ENCODE measurements at places on chromosomes 4 and X.

GRCh38 chr4:73674451-73674919 lies 54.2 kb upstream of the RASSF6 start:
- no peak for DNase-seq

- no peak for DNase-seq
Observed at GRCh38 chrX:487836-488235, 101.1 kb upstream of the PPP2R3B start.

DNA sequence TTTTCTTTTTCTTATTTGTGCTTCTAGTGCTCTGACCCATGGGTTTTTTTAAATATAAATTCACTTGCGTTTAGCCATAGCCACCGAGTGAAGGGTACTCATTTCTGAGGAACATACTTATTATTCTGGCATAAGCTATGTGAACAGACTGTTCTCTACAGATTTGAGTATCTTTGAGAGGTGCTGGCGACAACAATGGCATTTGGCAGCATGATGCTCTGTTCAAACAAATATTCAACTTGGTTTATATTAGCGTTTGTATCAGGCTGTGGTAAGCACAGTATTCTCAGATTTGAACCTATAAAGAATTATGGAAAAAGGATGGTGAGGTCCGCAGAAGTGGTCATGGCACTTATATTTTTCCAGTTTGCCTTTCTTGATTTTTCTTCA lies 108.7 kb upstream of the LIMCH1 start:
- no peak for DNase-seq

GRCh38 chr4:158020176-158020575 lies 152.6 kb downstream of the GASK1B start:
- no peak for DNase-seq

GRCh38 chrX:37603938-37604409 lies 32.5 kb downstream of the LANCL3 start:
- no peak for DNase-seq

- DNase-seq = no peak
Observed at GRCh38 chr4:89221167-89221867, 86.3 kb downstream of the GPRIN3 start.

DNA sequence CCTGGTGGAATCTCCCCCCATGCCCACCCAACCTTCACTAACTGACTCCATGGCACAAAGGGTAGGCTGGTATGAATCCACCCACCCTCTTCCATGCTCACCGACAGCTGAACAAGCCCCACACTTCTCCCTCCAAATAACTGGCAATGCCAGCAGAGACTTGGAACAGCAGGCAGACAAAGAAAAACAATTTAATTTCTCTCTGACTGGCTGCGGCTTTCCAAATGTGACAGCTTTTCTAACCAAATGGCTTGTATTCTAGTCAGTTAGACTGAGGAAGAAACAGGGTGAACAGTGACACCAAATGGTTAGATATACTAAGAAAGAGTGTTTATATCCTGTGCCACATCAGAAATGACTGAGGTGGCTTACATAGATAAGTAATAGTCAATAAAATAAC lies 199.3 kb upstream of the ADAMTS3 start:
- DNase-seq = no peak

DNA sequence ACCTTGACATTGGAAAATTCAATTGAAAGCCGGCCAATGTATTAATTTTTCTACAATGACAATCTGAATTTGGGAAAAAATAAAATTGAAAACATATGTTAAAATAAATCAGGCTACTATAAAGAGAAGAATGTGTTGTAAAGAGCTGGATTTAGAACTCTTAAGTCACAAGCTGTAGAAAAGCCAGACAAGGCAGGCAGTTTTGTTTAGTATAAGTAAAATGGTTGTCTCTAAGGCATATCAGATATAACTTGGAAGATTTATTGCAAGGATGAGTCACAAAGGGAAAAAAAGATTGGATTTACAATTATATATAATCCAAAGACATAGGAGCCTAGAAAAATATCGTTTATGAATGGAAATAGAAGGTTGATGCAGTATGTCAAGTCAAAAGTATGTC lies 549.1 kb upstream of the EPHA5 start:
- no peak for DNase-seq

- DNase-seq = no peak
Observed at GRCh38 chr4:101787701-101788316, 2.7 kb upstream of the BANK1 start.

GRCh38 chr4:168634276-168634802 lies 137.5 kb downstream of the PALLD start:
- DNase-seq = no peak

GRCh38 chrX:12950851-12951594 lies 23.9 kb upstream of the TMSB4X start:
- DNase-seq = peak; percentile 79

DNA sequence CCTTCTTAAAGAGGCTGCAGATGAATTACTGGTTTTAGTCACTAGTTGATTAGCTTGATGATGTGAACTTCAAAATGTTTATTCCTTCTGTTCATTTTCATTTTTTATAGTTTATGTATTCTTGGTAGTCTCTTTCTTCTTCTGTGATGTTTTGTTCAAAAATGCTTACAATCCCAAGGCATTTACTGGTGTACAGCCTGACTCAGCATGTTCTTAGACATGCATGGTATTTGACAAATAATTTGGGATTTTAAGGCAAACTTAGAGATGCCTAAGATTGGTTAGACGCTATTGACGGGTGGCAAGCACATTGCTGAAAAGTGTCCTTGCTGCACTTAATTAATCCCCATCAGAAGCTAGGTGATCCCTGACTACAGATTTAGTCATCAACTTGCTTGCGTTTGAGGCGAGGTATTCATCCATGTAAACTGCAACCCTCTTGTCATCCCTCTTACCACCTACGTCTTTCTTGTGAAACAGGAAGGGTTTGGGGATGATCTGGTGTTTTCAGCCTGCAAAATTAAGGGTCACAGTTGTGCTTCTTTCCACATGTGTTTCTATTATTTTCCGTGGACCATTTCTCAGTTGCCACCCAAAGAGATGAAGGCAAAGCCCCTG lies 331.8 kb downstream of the DKK2 start:
- DNase-seq = no peak

- no peak for DNase-seq
Observed at GRCh38 chrX:18457000-18457399, 31.6 kb downstream of the CDKL5 start.

DNA sequence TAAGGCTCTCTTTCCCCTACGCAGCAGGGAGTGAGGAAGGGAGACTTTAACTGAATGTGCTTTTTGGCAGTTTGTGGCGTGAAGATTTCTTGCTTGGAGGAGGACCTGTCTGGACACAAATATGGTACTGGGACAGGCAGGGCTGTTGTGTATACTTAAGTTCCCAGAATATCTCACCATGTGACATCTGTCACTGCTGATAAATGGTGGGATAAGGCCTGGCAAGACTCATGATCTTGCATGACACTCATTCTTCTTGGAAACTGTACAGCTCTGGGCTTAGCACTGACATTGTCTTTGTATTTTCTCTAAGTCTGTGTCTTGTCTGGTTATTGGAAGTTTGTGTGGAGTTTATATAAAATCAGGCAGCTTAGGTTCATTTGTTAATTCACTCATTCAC lies 93.1 kb downstream of the STK32B start:
- DNase-seq = no peak

DNA sequence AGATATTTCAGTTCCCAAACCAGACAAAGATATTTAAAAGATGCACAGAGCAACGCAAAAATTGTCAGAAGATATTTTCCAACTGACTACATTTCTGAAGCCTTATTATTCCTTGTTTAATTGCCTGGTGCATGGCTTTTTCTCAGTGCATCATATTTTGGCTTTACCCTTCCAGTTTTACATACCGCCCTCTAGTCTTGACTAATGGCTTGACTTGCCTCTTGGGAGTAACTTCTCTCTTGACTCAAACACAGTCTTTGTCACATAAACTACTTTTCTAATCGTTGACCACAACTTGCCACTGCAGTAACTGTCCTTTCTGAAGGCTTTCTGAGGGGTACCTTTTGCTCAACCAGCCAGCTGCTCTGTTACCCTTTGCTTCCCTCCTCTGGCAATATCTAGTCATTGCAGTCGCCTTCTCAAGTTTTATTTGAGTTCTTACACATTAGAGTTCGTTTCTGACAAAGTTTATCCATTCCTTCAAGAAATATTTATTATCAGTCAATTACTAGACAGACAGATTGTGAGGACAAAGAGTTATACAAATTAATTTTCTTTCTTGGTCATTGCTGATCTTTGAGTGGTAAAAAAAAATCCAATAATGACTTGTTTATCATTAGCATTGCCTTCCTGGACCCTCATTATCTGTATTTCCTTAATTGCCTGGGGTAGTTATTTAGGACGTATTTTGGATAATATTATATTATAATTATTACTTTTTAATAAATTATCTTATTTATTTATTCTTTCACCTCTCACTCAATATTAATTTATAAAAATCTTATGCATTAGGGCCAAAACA lies 506.9 kb upstream of the PCDH10 start:
- no peak for DNase-seq

Data from CD4-positive, alpha-beta T cell treated with Interleukin-15 for 1 hour (primary cell).